T-helper 1 cell (primary cell): ENCODE measurements at places on chromosomes 7 and 10.

- DNase-seq, result no peak
Observed at GRCh38 chr10:89377705-89378637, at the start of gene IFIT1B. TSS of gene IFIT1B (plus strand) at chr10:89378056. CDS start at chr10:89378136, 80 bp downstream.

DNA sequence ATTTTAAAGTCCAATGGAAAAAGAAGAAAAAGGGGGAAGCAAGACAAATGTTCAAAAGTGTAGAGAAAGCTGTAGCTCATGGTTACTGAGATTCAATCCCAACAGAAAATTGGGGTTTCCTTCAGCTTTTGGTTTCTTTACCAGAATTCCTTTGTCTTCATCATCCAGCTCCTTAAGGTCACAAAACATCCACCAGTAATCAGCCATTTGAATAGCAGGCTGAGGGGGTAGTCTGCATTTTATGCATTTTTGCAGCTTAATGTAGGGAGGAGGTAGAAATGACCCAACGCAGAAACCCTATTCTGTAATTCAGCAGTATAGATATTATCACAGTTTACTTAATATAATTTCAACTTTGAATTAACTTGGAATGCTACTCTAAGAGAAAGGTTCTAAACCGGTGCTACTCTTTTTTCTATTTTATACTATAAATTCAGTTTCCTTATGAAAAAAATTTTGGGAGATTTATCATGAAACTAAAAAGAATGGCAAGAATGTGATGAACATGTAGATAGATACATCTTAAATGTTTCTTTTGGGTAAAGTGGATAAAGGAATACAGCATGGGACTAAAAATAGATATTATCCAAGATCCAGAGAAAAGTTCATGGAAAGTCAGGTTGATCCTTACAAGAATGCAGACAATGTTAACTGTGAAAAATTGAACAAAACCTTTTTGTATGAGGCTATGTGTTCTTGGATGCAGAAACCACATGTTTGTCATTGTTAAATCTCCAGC, 596.9 kb downstream of the PHTF2 start:
- DNase-seq, result no peak

DNA sequence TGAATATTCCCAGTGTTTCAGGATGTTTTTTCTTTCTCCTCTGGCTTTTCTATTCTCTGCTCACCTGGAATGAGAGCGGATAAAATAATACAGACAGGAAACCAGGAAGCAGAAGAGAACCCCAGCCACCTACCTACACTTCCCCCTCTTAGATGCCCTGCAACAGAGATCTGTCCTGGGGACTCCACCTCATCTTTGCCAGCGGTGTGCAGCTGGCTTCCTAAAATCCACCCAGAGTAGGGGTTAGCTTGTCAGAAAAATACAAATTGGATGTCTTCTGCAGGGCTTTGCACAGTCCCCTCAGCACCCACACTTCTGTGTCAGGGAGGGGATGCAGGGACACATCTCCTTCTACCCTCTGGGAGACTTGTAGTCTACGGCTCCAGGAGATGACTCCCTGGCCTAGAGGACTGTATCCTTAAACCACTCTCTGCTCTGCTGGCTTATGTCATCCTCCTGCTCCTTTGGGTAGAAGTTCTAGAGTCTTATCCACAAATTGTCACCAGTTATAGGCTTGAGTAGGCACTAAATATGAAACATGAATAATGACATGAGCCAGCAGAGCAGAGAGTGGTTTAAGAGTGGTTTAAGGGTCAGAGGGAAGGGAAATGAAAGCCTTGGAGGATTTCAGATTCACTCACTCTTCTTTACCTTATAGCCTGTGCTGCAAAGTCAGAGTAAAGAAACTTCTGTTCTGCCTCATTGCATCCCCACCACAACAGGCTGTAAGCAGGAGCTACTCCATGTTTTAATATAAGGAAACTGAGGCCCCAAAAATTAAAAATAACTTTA, 749.4 kb downstream of the AUTS2 start:
- no peak for DNase-seq

DNA sequence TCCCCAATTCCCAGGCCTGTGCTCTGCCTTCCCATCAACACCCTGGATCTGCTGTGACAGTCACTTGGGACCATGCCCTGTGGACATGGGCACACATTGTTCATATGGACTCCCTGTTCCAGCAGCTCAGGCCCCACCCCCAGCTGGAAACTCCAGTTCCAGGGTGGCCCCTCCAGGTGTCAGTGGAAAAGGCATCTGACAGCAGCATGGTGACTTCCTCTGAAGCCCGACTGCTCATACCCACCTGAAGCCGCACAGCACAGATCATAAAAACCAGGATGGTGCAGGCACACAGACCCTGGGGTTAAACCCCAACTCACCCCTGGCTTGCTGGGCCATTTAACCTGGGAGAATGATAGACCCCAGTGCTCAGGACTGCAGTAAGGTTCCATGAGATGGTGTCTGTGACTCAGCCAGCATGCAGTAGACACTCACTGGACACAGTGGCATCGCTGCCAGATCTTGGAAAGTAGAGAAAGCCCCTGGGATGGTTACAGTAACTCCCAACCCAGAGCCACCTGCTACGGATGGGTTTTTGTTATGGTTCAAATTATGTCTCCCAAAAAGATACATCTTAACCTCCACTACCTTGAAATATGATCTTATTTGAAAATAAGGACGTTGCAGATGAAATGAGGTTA, 72.6 kb upstream of the NANOS1 start:
- no peak for DNase-seq

DNA sequence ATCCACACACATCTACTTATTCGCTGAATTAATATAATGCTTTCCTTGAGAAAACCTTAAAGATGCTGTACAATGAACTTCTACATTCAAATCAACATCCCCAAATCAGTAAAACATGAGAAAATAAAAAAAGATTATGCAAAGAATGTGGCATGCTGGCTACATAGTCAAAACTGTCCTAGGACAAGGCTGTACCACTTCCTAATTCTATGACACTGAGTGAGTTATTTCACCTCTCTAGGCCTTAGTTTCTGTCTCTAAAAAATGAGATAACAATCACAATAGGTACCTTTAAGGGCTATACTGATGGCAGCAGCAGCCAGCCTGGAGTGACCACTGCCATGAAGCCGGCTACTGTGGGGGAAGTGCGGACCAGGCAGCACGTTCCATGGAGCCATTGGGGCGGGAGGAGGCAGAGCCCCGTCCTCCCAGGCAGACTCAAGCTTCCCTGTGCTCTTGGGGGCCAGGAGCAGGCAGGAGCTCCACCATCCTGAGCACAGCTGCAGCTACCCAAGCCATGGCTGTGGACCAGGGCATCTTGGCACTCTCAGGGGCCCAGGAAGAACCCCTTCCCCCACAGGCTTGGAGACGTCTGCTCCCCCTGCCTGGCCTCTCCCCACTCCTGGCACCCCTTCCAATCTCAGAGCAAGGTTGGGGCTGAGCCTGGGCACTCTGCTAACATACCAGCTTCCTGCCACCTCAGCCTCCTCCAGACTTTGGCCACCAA, 110.2 kb downstream of the ELAPOR2 start:
- no peak for DNase-seq

- DNase-seq, result no peak
Observed at GRCh38 chr7:135381369-135381768, 128.5 kb downstream of the CNOT4 start.

GRCh38 chr7:55514546-55515265, 57.6 kb downstream of the VOPP1 start:
- no peak for DNase-seq

GRCh38 chr10:2944788-2945187, 122.6 kb upstream of the PFKP start:
- no peak for DNase-seq

DNA sequence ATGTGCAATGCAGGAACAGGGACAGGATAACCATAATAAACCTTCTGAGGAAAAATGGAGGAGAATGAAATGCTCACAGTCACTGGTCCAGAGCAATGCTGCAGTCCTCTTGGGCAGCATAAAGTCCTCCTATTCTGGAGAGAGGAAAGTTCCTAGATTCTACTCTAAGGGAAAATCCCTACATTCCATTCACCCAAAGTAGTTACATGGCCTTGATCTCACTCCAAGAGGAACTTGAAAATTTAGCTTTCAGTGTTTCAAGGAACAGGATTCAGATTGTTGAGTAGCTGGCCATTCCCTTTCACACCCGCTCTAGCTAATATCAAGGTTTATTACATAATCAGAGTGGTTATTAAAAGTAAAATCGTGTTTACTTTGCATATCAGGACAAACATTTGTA, 168.3 kb downstream of the CHRM2 start:
- no peak for DNase-seq

- DNase-seq, result no peak
Observed at GRCh38 chr10:60382946-60383681, 6.6 kb downstream of the ANK3 start.

GRCh38 chr10:73413108-73413527, 740 bp downstream of the ANXA7 start:
- peak; percentile 71 for DNase-seq

GRCh38 chr7:80185571-80185970, 50.9 kb downstream of the GNAI1 start:
- DNase-seq, result no peak
